ENCODE measurements at places on chromosomes 1 and 21. TPM values are rescaled to one million over a fixed set of nuclear protein-coding genes. Genes with fewer than 3 reads are reported as not detected.

EXOC8 gene
- total RNA-seq = 17.4 TPM

CASQ2 gene
- total RNA-seq = not detected

HUNK gene
- total RNA-seq = under 0.01 TPM

YBEY gene
- 17.4 TPM for total RNA-seq

CRP gene
- not detected for total RNA-seq

CBR1 gene
- 111 TPM for total RNA-seq

COL8A2 gene
- 3.3 TPM for total RNA-seq

UMODL1 gene
- not detected for total RNA-seq

SPRR2B gene
- total RNA-seq = not detected

C1orf21 gene
- total RNA-seq = 10.3 TPM

AQP10 gene
- total RNA-seq = 0.13 TPM

VPS45 gene
- 29.3 TPM for total RNA-seq

ALPL gene
- not detected for total RNA-seq

LGALS8 gene
- 49.2 TPM for total RNA-seq

MAN1C1 gene
- total RNA-seq = under 0.01 TPM

MATN1 gene
- not detected for total RNA-seq

C1orf167 gene
- not detected for total RNA-seq

TMEM52 gene
- 1.4 TPM for total RNA-seq

CSMD2 gene
- not detected for total RNA-seq

LTN1 gene
- total RNA-seq = 25.0 TPM

SERINC2 gene
- total RNA-seq = 23.2 TPM

TDRD5 gene
- total RNA-seq = not detected

CREB3L4 gene
- total RNA-seq = 4.6 TPM

FRRS1 gene
- 23.4 TPM for total RNA-seq

GUCA2A gene
- total RNA-seq = not detected

PRKAA2 gene
- 2.1 TPM for total RNA-seq

TMOD4 gene
- not detected for total RNA-seq

MRPL55 gene
- 87.7 TPM for total RNA-seq

OR2G6 gene
- total RNA-seq = not detected

OR6N1 gene
- not detected for total RNA-seq

MROH9 gene
- not detected for total RNA-seq

FCRL1 gene
- not detected for total RNA-seq

MAP7D1 gene
- 54.5 TPM for total RNA-seq

KCNJ9 gene
- total RNA-seq = 0.13 TPM

Data from bronchial epithelial cell (primary cell).